ENCODE measurements at places on chromosomes 2 and 18.

- DNase-seq, result no peak
Measured at GRCh38 chr18:63909870-63910269, 2.1 kb downstream of the SERPINB10 start.

GRCh38 chr2:238963161-238963970 is 115.5 kb downstream of the TWIST2 start:
- no peak for DNase-seq

- DNase-seq, result peak; percentile 89
Measured at GRCh38 chr2:74515981-74516633, 1.9 kb downstream of the TLX2 start.

- DNase-seq, result no peak
Measured at GRCh38 chr18:75277610-75277928, 67.0 kb downstream of the TSHZ1 start.

DNA sequence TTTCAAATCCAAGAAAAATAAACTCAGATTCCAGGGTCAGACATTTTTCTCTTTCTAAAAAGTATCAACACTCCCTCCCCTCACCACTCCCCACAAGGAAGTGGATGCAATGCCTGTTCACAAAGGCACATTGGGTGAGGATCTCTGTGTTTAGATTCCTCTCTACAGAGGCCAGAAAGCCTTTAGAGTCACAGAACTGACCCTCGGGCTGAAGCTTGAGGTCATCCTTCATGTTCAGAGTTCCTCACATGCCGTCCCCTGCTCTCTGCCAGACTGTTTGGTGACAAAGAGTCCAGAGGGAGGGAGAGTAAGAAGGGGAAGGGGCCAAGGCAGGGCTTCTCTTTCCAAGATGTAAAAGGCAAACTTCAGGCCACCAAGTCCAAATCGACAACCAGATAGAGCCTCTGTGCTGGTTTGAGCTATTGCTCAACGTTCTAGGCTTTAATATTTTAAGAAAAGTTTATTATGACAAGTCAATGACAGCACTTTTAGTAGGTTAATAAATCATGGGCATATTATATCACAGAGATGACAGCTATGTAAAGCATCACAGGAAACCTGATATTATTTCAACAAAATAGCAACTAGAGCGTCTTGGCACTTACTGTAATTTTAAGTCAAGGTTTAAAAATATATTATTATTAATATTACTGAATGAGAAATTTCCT is 269.4 kb downstream of the ETAA1 start:
- DNase-seq, result no peak

DNA sequence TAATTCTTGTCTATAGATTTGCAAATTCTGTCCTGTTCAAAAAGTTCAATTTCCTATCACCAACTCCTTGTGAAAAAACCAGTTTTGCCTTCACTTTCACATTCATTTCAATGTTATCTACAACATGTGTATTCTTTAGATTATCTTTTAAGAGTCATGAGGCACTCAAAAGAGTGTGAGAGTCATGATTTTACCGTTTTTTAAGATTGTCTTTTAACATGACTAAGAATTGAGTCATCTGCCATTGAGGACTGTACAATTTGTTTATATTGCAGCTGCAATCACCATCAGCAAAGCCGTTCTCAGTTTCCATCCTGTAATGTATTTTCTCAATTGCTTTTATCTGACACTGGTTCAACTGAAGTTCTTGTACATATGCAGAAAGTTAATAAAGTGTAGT is 275.8 kb downstream of the LNPK start:
- DNase-seq, result no peak

DNA sequence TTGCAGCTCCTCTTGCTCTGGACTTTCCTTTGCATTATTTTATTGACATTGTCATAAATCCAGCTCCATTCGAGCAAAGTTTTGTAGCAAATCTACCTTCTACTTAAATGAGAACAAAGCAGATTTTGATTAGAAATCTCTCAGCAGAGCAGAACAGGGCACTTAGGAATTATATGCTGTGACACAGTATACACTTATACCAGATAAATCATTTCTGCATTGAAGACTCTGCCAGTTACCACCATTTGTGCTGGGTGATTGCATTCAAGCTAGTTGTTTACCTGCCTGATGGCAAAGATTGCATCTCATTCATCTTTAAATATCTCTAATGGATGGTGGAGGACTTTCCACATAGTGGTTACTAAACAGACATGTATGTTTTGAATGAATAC is 441.7 kb upstream of the HNMT start:
- DNase-seq, result no peak

- DNase-seq, result no peak
Measured at GRCh38 chr2:98772536-98772935, 41.6 kb upstream of the MGAT4A start.

DNA sequence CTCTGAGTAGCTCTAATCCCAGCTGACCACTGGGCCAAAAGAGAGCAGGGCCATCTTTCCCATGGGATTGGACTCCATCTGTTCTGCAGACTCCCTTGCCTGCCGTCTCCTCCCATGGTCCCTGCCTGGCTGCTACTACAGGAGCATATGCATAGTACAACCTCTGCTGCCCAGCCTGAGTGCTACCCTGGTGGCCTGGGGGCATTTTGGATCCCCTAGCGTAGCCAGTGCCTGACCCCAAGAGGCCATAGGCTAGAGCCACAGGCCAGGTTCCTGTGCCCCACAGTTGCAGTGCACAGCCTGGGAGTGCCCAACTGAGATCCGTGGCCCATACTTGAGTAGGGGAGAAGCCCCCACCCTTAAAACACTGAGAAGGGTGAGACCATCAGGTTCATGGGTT is 280.3 kb downstream of the CCDC85A start:
- DNase-seq, result no peak

- peak; percentile 8 for DNase-seq
Measured at GRCh38 chr18:9577361-9577760, 37.0 kb downstream of the PPP4R1 start.
